Posterior vena cava (tissue), 2 donors: ENCODE measurements at places on chromosomes 12 and 14. TPM values are rescaled to one million over a fixed set of nuclear protein-coding genes. Genes with fewer than 3 reads are reported as not detected.

PTPRB gene
- total RNA-seq: 53.4 TPM

NKX2-8 gene
- total RNA-seq: not detected

GPRC5D gene
- total RNA-seq: not detected

EML5 gene
- total RNA-seq: 1.1 TPM

OAS2 gene
- total RNA-seq: 17.7 TPM

EIF2S3B gene
- 1.2 TPM for total RNA-seq

DEPDC4 gene
- not detected for total RNA-seq

GDF11 gene
- 11.0 TPM for total RNA-seq

GPD1 gene
- 4.5 TPM for total RNA-seq

C14orf180 gene
- total RNA-seq: 5.9 TPM
